ENCODE measurements at places on chromosomes 4 and X.

DNA sequence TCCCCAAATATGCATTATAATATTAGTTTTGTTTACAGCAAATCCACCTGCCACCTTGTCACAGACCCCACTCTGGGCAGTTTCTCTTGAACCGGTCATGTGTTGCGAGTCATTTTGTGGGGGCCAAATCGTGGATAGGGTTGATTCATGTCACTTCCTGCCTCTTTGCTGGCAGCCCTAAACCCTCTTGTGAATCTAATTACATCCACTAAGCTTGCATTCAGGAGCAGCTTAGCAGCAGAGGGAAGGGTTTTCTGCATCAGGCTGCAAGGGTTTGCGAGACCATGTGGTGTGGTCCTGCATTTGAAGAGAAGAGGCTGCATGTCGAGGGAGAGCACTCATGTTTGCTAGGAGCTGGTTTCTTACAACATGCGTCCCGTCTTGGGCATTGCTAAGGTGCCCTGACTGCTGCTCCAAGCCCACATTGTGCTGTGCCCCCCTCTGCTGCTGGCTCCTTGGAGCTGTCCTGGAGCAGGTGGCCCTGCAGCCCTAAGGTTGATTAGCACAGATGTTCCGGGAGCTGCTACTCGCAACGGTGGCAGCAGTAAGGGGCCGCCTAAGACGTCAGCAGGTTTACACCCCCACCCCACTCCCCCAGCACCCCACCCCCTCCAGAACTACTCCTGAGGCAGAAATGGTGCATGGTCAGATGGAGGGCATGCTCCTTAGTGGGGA, 88.9 kb upstream of the CLDN34 start:
- peak; percentile 65 for DNase-seq

GRCh38 chrX:45352611-45353010, 151.9 kb upstream of the DIPK2B start:
- no peak for DNase-seq

DNA sequence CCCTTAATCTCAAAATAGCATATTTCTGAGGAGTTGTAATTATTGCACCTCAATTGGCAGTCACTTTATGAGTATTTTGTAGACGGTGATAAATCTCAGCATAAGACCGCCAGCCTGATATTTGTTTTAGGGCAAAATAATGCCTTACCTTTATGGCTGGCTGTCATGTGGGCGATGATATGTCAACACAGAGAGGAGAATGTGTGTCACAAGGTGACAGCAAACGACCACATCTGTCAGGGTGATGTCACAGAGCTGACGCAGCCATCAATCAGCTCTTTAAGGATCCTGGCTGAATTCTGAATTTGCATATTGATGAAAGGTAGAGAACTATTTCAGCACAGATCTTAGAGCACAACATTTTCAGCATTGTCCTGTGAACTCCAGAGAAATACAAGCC, 209.7 kb downstream of the CEP135 start:
- DNase-seq: no peak

- no peak for DNase-seq
Observed at GRCh38 chrX:110001740-110002299, 1.1 kb upstream of the TMEM164 start.

- DNase-seq: peak; percentile 59
Observed at GRCh38 chr4:169397762-169398161, 127.0 kb upstream of the SH3RF1 start.

Measured in NCI-H1436 (cell line).